ENCODE measurements at places on chromosomes 3 and 15. TPM values are rescaled to one million over a fixed set of nuclear protein-coding genes. Genes with fewer than 3 reads are reported as not detected.

The TTLL13 gene
- 0.09 TPM for total RNA-seq

The MYH15 gene
- total RNA-seq: 0.18 TPM

The LSMEM2 gene
- total RNA-seq: 0.09 TPM

The FANCD2OS gene
- total RNA-seq: not detected

The CCNB2 gene
- 97.1 TPM for total RNA-seq

The PP2D1 gene
- total RNA-seq: not detected

The ZNF80 gene
- not detected for total RNA-seq

The ZNF619 gene
- 1.3 TPM for total RNA-seq

The WDR6 gene
- 78.2 TPM for total RNA-seq

The STAB1 gene
- 0.05 TPM for total RNA-seq

The COL7A1 gene
- 208 TPM for total RNA-seq

The CDHR4 gene
- 0.44 TPM for total RNA-seq

The LRRC34 gene
- total RNA-seq: not detected

The DNAJA4 gene
- not detected for total RNA-seq

The CCPG1 gene
- 40.4 TPM for total RNA-seq

The ROBO2 gene
- not detected for total RNA-seq

The GRIP2 gene
- 1.9 TPM for total RNA-seq

The SLC2A2 gene
- total RNA-seq: not detected

The OR5K2 gene
- total RNA-seq: not detected

The DNAH12 gene
- 0.03 TPM for total RNA-seq

The TPRG1 gene
- 0.21 TPM for total RNA-seq

The BCHE gene
- 0.83 TPM for total RNA-seq

The GPR62 gene
- not detected for total RNA-seq

The AGBL1 gene
- not detected for total RNA-seq

The LMAN1L gene
- not detected for total RNA-seq

The MITF gene
- 8.4 TPM for total RNA-seq

The NDN gene
- 0.08 TPM for total RNA-seq

The TMEM207 gene
- total RNA-seq: not detected

The WDR93 gene
- 0.13 TPM for total RNA-seq

The PLAAT1 gene
- total RNA-seq: not detected

The MDFIC2 gene
- not detected for total RNA-seq

The HRG gene
- not detected for total RNA-seq

The CD96 gene
- 0.02 TPM for total RNA-seq

The CLDN18 gene
- total RNA-seq: not detected

The ZNF639 gene
- total RNA-seq: 22.4 TPM

The GP9 gene
- total RNA-seq: not detected

The SIAH2 gene
- total RNA-seq: 14.4 TPM

The SI gene
- total RNA-seq: not detected

The MAGEL2 gene
- not detected for total RNA-seq

The ANKDD1A gene
- total RNA-seq: 1.8 TPM

The SGO1 gene
- total RNA-seq: 13.8 TPM

The ATP13A4 gene
- total RNA-seq: 0.06 TPM

The UROC1 gene
- not detected for total RNA-seq

The KNL1 gene
- 5.1 TPM for total RNA-seq

The UBR1 gene
- 3.7 TPM for total RNA-seq

The C3orf22 gene
- total RNA-seq: not detected

The TUSC7 gene
- total RNA-seq: not detected

The SLC51B gene
- total RNA-seq: 16.4 TPM

The LRRK1 gene
- 17.8 TPM for total RNA-seq
